ENCODE measurements at places on chromosomes 13 and 19. TPM values are rescaled to one million over a fixed set of nuclear protein-coding genes. Genes with fewer than 3 reads are reported as not detected.

- peaks cover 11% of the 10 kb centered on the region for H3K4me1 ChIP-seq
- no peaks in the 10 kb centered on the region for H3K27me3 ChIP-seq
- no peak for DNase-seq
- H3K27ac ChIP-seq: no peak overlapping the region
These were observed 75.9 kb downstream of the STK24 start for GRCh38 chr13:98500963-98501421.

SIGLEC12 gene
- total RNA-seq: not detected

DNA sequence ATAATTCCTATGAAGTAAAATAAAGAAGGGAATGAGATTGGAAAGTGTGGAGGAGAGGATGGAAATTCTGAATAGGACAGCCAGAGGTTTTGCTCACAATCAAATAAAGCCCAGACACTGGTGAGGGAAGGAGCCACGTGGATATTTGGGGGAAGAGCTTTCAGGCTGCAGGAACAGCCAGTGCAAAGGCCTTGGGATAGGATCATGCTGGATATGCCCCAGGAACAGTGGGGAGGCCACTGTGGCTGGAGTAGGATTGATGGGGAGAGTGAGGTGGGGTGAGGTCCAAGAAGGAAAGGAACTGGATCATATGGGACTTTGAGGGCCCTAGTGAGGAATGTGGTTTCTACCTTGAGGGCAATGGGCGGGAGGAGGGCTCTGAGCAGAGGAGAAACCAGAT, 4.1 kb upstream of the FXYD5 start:
- no peak for DNase-seq
- H3K4me1 ChIP-seq: peaks cover 6% of the 10 kb centered on the region
- no peaks in the 10 kb centered on the region for H3K27me3 ChIP-seq
- H3K36me3 ChIP-seq: no peaks in the 10 kb centered on the region

DNA sequence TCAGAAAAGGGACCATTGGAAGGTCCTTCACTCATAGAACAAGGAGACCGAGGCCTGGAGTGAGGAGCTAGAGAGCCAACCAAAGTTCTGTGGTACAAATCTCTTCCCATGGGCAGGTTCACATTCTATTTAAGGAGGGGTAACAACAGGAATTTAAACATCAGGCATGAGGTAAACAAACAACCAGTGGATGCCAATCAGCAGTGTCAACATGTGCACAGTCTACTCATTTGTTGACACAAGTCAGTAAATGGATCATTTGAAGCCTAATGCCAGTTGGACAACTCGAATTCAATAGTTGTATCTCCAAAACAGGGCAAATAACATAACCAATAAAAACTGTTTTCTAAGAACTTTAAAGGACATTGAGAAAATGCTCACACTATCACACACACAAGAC, 6.3 kb upstream of the DOCK9 start:
- no peak for DNase-seq
- H3K27ac ChIP-seq: no peak overlapping the region
- H3K4me1 ChIP-seq: peaks cover 6% of the 10 kb centered on the region
- H3K27me3 ChIP-seq: no peaks in the 10 kb centered on the region

MISP gene
- total RNA-seq: 0.36 TPM

GRCh38 chr19:3514930-3515329, 8.8 kb downstream of the FZR1 start:
- no peaks in the 10 kb centered on the region for H3K27me3 ChIP-seq
- no peaks in the 10 kb centered on the region for H3K36me3 ChIP-seq
- no peak for DNase-seq

DNA sequence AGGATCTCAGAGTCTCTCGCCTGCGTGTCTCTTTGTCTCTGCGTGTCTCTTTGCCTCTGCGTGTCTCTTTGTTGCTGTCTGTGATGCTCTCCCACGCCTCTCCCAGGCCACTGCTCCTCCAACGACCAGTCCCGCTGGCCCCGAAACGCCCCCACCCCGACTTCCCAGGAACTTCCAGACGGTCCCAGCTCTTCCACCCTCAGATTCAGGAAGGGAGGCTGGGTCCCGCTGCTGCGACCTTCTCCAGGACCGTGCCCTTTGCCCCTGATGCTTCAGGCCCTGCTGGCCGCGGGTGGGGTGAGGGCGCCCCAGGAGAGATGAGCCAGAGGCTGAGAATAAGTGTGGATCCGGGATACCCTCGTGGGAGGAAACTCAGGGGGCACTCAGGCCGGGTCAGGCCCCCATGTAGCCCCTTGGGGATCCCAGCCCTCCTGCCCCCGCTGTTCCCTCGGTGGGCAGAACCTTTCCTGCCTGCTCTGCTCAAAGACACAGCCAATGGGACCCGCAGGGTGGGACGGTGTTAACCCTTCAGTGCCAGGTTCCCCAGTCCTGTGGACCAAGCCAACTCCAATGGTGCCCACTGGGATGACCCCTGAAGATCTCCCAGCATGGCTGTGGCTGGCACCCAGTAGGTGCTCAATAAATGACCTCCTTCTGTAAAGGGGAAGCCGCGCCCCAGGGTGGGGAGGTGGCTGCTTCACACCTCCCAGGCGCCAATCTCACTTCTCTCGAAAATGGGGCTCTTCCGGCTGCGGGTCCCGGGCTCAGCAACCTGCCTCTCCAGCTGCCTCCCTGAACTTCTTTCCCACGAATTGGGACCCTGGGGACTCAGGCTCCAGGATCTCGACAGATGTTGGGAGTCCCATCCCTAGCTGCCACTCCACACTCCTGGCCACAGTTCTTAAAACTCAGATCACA, 1.5 kb upstream of the S1PR5 start:
- peaks cover 4% of the 10 kb centered on the region for H3K4me1 ChIP-seq
- H3K27me3 ChIP-seq: peaks cover 55% of the 10 kb centered on the region
- H3K27ac ChIP-seq: no peak overlapping the region
- H3K36me3 ChIP-seq: no peaks in the 10 kb centered on the region
